Activated T-cell treated with anti-CD3 and anti-CD28 coated beads, Interleukin-2, amount 50 U/mL, for 1 hour (primary cell): ENCODE measurements at places on chromosomes 7 and 10.

DNA sequence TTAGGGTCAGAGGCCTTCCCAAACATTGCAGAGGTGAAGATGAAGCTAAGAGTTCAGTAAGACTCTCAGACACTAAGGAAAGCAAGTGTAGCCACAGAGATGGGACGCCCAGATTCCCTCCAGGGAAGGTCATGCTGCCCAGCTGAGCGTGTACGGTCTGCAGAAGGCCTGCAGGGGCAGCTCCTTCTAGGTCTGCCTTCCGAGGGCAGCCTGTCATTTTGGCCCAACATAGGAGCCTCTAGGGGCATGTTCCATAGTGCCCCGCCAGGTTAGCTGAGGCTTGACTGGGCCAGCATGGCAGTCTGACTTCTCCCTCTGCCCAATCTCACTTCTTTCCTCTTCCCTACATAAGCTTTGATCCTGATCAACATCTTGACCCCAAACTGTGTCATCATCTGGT lies 130.7 kb downstream of the PIP4K2A start:
- no peak for DNase-seq

- DNase-seq = no peak
These were observed 21.9 kb downstream of the SFXN4 start for GRCh38 chr10:119143657-119144056.

DNA sequence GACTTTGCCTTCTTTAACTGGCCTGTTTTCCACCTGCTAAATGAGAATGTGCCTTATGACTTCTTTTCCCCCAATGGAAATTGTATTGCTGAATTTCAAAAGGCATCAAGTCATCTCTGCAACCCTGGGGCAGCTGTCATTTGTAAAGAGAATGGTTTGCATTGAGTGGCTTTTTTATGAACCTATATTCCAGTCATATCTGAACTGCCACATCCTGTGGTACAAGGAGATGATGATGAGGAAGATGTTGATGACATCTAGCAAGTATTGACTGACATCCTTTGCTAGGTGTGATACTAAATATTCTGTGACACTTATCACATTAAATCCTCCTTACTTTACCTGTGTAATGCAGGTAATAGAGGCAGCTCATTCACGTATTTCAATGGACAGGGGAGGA lies 88.3 kb upstream of the KIAA1217 start:
- no peak for DNase-seq

- DNase-seq = no peak
These were observed 586.0 kb upstream of the MBL2 start for GRCh38 chr10:53358536-53358935.

- DNase-seq = no peak
These were observed 17.3 kb downstream of the CFAP46 start for GRCh38 chr10:132925071-132925561.

DNA sequence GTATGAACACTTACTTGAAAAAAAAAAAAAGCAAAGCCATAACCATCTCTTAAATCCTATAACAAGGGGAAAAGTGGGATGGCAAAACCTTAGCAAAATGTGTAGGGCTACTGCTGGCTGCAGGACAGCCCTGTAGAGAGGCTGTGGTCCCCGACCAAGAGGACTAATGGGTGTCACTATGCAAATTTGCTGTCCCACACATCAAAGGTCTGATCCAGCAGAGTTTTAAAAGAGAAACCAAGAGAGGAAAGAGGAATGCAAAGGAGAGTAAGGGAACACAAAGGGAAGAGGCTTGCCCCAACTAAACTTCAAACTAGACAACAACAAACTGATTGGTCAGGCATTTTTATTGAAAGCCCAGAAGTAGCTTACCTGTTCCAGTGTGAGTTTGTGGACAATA lies 3.1 kb upstream of the ZNRF2 start:
- no peak for DNase-seq

- DNase-seq = no peak
These were observed 41.8 kb downstream of the ASZ1 start for GRCh38 chr7:117385363-117386109.
